NT2/D1 (cell line): ENCODE measurements at places on chromosomes 11 and 22.

DNA sequence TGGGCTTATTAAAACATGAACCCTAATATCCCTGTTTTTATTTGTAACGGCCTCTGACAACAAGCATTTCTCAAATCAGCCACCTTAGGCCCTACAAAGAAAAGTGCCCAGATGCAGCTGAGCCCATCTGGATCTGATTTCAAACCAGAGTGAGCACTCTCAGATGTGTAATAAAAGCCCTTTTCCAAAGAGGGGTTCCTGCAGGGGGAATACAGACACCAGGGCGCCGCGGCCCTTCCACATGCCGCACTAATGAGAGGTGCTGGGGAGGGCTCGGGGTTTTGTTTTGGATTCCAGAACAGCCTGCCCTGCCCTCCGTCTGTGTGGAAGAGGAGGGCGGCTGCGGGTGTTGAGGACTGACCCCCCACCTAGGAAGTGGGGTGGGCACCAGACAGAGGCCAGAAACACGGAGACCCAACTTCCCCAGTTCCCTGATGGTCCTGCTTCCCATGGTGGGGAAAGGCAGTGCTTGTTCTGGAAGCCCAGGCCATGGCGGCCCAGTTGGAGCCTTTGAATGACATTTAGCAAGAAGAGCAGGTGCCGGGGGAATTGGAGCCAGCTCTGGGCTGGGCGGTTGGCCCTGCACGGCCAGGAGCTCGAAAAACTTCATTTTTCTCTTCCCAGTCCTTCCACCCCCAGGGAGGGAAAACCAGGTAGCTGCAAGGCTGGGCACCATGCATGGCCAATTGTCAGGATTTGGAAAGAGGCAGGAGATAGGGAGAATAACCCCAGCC is 63.7 kb downstream of the MACROD1 start:
- DNase-seq, result no peak

DNA sequence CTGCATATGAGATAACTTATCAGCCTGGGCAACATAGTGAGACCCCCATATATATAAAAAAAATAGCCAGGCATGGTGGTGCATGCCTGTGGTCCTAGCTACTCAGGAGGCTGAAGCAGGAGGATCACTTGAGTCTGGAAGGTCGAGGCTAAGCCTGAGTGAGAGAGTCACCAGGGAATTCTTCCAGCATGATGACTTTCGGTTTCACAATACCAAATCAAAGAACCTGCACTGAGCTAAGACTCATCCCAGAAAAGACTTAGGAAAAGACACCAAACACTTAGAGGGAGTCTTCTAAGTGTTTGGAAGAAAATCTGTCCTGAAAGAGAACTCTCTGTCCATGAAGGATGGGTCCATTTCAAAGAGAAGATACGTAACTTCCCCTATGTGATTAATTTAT is 12.7 kb downstream of the STK33 start:
- DNase-seq, result no peak

DNA sequence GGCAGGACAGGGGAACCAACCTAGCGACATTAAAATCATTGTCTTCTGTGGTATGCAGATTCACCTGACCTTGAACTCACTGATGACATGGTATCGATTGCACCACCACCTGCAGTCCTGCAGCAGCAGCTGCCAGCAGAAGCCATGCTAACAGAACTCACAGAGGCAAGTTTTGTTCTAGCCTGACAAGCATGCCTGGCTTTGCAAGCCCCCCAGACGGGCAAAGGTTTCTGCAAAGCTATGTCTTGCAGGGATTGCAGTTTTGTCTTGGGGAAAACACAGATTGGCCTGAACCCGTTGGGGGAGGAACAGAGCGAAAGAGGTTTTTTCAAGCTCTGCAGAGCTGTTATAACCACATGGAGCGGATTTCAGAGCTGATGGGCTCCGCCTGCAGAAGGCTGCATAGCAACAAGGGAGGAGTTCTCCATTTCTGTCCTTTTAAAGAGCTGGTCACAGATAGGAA is 221.0 kb downstream of the HIPK3 start:
- no peak for DNase-seq

- no peak for DNase-seq
Observed at GRCh38 chr11:93653571-93653970, 7.9 kb upstream of the CEP295 start.

GRCh38 chr22:47552541-47553205 is 790.2 kb downstream of the TBC1D22A start:
- DNase-seq, result no peak

GRCh38 chr22:44063462-44064371 is 39.6 kb downstream of the PARVB start:
- no peak for DNase-seq

GRCh38 chr11:18705651-18706281 is 7.2 kb downstream of the TMEM86A start:
- no peak for DNase-seq

DNA sequence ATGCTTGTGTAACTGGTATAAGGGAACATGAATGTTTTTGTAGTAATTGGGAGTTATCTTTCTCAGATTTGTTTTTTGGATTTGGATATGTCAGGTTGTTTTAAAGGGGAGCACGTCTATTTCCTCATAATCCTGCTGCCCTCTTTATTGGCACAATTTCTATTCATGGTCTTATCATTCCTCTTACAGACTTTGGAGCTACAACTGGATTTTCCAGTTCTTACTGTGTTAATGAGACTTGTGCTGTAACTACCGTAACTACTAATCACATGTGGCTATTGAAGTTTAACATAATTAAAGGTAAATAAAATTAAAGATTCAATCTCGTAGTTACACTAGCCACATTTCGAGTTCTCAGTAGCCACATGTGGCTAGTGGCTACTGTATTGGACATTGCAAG is 1.9 kb downstream of the FDX1 start:
- no peak for DNase-seq

GRCh38 chr11:32053151-32053888 is 37.6 kb upstream of the RCN1 start:
- no peak for DNase-seq

DNA sequence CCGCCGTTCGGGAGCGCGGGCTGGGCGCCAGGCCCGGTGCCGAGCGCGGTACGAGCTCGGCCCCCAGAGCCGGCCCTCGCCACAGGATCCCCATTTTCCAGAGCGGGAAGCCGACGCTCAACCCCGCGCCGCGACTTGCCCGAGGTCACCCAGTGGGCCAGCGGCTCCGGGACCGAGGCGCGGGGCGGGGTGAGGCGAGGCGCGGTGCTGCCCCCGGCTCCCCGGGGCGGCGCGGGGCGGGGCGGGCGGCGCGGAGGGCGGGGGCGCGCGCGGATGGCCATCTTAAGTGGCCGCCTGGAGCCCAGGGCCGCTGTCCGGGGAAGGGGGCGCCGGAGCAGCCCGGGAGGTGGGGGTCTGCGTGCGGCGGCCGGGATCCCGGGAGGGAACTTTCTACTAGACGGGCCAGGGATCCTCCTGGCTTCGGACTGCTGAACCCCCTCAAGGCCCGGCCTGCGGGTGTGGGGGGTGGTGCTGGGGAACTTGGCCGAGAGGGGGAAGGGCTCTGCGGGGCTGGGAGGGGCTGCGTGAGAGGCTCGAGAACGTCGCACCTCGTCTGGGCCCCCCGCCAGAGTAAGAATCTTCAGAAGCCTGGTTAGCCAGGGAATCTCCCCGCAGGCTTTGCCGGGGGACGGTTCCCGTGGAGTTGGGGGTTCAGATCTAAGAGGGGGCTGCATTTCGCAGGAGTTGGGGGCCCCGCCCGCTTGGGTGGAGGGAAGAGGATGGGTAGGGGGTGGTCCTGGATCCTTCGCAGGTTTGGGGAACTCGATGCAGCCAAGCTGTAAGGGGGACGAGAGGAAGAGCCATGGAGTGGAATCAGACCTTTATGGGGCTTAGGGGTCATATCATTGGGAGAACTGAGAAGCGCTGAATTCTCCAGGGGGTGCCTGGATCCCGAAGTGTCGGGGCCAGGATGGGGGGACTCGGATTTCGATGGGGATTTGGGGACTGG is 678 bp upstream of the INPPL1 start:
- DNase-seq, result no peak

- no peak for DNase-seq
Observed at GRCh38 chr22:37842015-37842793, 1.9 kb downstream of the ANKRD54 start.
